NCI-H1092 (cell line): ENCODE measurements at places on chromosomes 2 and 18.

- DNase-seq: no peak
These were observed 2.6 kb downstream of the ANKRD44 start for GRCh38 chr2:197307933-197308521.

- DNase-seq: no peak
These were observed 85.9 kb downstream of the DCDC2C start for GRCh38 chr2:3789256-3789655.

- no peak for DNase-seq
These were observed 462 bp upstream of the OTOS start for GRCh38 chr2:240140920-240141319.

DNA sequence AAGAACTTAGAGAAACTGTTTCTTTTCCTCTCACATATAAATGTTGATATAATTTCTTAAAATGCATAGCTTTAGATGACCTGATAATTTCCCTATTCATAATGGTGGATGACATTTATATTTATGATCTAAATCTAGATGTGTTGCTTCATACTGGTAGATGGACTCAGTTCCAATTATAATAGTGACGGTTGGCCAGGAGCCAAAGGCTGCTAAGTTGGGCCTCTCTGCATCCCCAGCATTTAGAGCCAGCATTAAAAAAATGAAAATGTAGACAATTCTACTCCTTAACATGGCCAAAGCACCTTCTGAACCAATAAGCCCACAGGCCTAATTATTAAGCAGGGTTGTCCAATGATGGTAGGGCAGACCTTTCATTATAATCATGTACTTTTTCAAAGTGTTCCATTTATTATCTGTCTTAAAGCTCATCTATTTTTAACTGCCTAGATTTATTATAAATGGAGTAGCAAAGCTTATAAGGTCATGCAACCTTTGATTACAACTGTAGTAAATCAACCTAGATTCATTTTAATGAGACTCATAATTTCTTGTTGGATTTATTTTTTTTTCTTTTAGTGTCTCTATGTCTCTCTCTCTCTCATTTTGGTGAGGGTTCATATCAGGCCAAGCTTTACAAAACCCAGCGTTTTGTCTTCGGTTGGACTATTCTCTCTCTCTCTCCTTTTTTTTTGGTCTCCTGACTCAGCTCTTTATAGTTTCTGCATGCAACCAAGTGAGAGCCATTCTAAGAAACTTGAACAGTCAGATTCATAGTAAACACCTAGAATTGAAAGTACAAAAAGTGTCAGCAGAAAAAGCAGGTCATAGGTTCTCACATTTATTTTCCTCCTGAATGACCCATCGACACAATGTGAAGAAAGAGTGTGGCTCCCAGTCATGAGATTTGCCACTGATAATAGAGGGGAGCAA lies 2016.1 kb upstream of the PIK3C3 start:
- no peak for DNase-seq

DNA sequence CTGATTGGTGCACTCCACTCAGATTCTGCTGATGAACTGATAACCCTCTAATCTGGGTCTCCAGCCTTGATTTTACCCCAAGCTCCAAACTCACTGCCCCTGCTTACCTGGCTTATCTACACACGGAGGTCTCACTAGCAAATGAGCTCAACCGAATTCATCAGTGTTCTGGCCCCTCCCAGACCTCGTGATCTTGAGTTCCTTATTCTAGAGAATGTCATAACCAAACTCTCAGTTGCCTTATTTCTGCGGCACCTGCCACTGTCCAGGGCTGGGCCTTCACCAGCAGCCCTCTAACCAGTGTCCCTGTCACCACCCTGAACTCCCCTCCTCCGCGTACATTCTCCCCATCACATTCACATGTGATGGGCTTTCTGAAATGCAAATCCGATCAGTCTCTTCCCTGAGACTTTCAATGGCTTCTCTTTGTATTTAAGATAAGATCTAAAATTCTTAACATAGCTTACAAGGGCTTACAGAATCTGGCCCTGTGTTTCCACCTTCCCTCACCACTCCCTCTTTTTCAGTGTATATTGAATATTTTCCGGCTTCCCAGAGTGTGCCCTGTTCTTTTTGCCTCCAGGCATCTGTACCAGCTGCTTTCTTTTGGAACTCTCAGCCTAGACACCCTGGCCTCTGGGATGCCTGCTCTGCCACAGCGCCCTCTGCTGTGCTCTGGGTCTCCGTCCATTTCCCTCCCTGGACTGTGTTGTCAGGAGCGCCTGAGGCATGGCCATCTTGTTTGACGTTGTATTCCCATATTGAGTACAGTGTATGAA lies 31.1 kb downstream of the NAB1 start:
- DNase-seq: peak; percentile 3

DNA sequence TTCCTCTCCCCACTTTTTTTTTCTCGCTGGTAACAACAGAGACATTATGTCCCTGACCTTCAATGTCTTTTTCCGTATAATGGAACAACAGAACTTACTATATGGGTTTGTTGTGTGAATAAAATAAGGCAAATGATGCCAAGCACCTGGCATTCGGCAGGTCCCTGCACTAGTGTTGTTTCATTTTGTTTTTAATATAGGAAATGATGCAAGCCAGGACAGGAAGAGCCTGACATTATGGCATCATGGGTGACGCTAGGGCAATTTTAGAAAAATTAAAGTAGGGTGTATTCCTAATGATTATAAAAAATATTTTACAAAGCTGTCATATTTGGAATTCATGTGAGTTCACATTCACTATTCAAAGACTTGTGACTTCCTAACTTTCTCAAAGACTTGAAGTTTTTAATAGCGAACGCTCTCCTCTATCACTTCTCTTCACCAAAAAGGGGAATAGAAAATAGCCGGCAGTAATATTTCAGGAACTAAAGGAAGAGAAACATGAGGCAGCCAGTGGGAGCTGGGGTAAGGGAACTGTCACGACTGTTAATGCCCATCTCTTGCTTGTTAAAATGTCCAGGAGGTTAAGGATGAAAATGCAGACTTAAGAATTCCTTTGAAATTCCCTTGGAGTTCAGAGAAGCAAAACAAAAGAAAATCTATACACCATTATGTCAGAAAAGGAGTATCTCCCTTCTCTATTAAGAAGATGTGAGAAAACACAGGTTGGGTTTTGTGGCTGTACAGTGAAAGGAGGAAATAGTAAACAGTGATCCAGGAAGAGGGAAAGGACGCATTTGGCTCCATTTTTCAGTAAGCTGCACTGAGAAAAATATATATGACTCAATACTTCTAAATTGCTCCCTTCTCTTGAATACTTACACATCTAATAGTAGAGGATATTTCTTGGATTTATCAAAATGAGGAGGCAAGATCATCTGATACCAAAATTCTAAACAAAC lies 60.2 kb downstream of the DPP4 start:
- DNase-seq: no peak

DNA sequence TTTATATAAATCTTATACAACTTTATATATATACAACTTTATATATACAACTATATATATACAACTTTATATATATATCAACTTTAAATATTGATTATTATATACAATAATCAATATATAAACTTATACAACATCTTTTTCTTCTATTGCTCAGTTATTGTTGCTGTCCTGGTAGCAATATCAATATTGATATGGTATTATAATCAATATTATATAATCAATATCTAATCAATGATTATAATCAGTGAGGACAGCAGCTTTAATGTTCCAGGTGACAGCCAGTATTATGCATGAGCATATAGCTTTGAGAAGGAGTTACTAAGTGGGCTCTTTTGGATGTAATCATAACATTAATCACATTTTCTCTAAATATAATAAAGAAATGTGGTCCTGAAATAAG lies 242.3 kb upstream of the SOX11 start:
- DNase-seq: no peak

DNA sequence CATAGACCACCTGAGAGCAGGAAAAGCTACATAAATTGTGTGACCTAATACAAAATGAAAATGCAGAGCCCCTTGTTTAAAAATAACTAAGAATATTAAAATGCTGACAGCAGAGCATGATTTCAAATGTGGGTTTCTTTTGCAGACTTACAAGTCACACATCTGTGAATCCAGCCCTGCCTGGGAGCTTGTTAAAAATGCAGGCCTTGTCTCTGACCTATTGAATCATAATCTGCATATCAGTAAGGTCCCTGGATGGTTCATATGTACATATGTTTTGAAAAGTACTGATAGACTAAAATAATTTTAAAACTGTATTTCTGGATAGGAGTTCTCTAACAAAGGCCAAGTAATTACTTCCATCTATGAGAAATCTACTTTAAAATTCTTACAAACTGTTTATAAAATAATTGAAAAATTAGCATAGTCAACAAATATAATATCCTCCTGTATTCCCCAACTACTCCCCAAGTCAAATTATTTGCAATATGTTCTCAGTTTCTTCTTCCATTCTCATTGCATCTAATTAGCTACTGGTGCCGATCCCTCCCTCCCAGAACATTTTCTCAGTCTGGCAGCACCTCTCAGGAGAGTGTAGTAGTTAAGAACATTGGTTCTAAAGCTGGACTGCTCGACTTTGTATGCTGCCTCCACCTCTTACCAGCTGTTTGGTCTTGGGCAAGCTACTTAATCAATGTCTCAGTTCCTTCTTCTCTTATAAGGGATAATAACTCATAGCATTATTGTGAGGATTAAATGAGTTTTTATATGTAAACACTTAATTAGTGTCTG lies 1040.4 kb upstream of the CDH2 start:
- DNase-seq: no peak

DNA sequence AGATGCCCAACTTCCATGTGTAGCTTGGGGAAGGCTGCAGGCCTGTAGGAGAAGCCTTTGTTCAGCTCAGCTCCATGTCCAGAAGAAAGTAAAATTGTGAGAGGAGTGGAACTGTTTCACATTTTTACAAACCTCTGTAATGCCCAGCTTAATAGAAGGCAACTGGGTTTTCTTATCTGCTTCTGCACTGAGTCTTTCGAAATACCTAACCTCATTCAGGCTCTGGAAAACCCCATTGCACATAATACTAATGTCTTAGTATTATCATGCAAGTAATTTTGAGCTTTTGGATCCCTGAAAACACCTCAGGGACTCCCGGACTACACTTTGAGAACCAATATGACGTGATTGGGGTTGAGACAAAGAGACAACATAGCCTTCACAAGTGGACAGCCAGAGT lies 5.8 kb downstream of the SMIM21 start:
- no peak for DNase-seq

DNA sequence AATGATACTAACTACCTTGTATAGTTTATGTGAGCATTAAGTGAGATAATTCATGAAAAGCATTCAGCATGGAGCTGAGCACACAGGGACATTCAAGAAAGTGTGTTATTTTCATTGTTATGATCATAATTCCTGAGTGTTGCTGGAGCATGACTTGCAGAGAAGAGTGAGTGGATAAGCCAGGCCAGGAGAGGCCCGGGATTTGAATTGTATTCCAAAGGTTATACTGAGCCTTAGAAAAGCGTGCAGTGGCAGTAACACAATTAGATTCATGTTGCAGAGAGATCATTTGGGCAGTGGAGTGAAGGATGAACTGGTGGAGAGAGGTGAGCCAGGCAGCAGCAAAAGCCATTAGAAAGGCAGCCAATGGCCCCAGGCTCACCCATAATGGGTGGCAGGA lies 142.9 kb upstream of the SH3BP4 start:
- no peak for DNase-seq

- DNase-seq: peak; percentile 50
These were observed 1199.1 kb upstream of the GYPC start for GRCh38 chr2:125456693-125457363.

GRCh38 chr2:221572821-221573429 lies 821 bp upstream of the EPHA4 start:
- DNase-seq: no peak

DNA sequence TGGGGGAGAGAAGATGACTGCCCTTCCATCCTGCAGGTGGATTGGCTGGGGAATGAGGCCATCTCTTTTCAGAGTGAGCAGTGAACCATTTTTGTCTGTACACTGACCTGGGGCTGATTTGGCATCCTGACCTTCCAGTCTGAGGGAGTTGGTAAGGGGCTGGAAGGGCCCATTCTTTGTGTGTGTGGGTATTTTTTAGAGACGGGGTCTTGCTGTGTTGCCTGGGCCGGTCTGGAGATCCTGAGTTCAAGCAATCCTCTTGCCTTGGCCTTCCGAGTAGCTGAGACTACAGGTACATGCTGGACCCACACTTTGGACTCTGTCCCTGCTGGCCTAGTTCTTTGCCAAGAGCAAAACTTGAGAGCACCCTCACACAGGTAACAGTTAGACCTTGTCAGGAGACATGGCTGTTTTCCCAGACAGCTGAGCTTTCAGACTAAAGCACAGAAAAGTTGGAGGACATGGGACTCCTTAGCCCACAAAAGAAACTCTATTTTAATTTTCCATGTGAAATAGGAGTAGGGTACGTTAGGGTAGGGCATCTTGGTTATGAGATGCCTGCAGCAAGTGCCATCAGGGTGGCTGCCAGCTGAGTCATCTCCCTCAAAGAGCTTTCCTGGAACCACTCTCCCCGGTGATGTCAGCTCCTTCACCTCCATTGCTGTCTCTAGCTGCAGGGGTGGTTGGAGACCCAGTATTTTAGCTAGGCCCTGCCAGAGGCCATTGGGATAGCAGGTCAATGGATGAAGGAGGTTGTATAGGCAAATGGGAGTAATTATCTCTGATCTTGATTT lies 60.7 kb downstream of the DGKD start:
- DNase-seq: no peak

- DNase-seq: no peak
These were observed 185.0 kb upstream of the HS6ST1 start for GRCh38 chr2:128503399-128504245.

DNA sequence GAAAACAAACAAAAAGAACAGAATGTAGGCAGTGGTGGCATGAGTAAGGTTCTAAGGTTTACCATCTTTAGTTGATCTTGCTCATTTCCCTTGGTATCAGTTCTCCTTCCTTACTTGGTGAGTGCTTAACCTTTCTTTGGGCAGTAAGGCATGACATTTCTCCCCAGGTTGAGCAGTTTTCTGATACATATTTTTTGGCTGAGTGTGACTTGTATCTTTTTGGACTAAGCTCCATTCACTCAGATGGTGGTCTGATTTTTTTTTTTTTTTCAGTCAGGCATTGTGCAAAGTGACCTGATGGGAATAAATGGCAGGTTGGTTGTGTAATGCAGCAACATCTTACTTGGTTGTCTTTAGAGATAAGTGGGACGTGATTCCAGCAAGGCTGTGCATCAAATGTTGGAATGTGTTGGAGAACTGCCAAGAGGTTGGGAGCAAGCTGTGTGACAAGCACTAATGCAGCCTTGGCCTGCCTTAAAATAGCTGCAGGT lies 15.1 kb downstream of the SPTBN1 start:
- DNase-seq: no peak

GRCh38 chr2:70785137-70785911 lies 5.1 kb downstream of the FIGLA start:
- no peak for DNase-seq

DNA sequence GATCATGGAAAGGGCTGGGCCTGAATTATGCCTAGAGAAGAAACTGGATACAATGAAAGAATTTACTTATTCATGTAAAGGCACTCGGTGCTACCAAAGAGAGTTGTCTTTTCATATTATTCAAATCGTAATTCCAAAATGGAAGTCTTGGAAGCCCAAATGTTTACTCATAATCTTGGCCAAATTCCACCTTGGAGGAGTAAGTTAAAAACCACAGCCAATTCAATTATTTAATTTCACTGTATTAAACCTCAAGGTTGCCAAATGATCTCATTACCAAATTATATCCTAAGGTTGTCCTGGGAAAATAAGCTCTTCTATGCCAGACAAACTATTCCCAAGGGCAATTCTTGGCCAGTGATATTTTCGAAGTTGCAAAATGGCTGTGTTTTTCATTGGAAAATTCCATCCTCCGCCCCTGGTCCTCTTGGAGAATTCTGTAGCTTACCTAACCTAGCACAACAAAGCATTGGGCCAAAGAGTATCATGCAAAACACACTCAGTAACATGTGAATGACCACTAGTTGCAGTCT lies 11.1 kb upstream of the VPS4B start:
- no peak for DNase-seq
